Suppressor macrophage treated with lipopolysaccharide for 4 hours (primary cell): ENCODE measurements at places on chromosomes 1 and 21.

DNA sequence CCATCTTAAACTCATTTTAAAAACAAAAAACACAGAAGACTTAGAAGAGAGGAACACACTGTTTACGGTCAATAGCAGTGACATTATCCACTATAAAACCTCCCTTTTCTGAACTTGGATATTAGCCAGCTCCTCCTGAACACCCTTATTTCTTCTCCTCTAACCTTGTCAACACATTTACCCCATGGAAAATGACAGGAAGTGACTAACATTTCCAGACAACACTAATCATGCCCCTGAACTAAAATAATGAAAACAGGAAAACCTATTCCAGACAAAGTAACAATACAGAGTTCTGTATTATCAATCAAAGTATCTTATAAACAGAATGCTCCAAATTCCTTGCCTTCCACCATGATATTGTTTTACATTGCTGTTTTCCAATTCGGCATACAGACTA is 45.3 kb downstream of the PALMD start:
- no peak for DNase-seq

DNA sequence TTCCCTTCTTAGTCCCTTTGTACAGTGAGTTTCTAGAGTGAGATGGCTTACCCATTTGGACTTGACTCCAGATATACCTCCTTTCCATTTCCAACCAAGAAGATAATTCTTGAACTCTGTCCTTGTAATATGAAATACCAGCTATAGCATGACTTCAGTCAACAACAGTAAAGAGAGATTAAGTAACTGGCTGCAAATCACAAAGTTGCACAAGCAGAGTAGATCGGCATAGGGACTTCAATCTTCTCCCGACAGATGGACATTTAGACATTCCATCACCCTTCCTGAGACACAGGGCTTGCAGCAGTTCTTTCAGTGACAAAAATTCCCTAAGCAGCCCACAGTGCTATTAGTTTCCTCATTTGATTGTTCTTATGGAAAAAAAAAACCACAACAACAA is 44.6 kb downstream of the JAK1 start:
- peak; percentile 82 for DNase-seq

DNA sequence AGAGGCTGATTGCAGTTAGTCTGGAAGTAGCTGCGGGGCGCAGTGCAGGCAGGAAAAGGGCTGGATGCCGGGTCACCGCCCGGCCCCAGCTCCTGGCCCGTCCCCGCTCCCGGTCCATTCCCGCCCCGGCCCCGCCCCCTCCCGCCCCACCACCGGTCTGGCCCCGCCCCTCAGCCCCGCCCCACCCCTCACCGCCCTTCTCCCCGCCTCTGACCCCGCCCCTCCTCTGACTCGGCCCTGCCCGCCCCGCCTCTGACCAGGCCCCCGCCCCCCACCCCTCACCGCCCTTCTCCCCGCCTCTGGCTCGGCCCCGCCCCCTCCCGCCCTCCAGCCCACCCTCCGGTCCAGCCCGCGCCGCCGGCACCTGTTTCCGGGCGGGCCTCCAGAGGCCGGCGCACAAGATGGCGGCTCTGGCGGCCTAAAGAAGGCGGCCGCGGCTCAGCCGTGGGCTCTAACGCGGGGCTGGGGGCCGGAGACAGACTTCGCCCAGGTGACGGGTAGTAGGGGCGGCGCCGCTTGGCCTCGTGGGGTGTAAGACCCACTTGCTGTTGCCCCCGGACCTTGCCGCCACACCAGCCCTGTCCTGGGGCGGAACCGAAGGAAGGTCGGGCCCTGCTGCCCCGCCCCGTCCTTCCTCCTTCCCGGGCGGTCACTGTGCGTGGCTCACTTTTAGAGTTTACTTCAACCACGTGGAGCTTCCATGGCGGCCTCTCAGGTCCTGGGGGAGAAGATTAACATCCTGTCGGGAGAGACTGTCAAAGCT is at the start of gene UBIAD1:
Gene UBIAD1, plus strand, starts transcription at position 367 of the 763 bp plus-strand sequence. Its CDS starts 334 bp downstream, at position 701.
- peak; percentile 95 for DNase-seq

- DNase-seq: no peak
Observed at GRCh38 chr1:222310836-222311235, 237.1 kb downstream of the HHIPL2 start.

GRCh38 chr1:51661081-51661518 is 44.2 kb downstream of the OSBPL9 start:
- DNase-seq: no peak

- DNase-seq: no peak
Observed at GRCh38 chr1:145961425-145962156, 2.8 kb downstream of the ANKRD34A start.

- DNase-seq: no peak
Observed at GRCh38 chr1:43495204-43495603, 35.5 kb upstream of the PTPRF start.

DNA sequence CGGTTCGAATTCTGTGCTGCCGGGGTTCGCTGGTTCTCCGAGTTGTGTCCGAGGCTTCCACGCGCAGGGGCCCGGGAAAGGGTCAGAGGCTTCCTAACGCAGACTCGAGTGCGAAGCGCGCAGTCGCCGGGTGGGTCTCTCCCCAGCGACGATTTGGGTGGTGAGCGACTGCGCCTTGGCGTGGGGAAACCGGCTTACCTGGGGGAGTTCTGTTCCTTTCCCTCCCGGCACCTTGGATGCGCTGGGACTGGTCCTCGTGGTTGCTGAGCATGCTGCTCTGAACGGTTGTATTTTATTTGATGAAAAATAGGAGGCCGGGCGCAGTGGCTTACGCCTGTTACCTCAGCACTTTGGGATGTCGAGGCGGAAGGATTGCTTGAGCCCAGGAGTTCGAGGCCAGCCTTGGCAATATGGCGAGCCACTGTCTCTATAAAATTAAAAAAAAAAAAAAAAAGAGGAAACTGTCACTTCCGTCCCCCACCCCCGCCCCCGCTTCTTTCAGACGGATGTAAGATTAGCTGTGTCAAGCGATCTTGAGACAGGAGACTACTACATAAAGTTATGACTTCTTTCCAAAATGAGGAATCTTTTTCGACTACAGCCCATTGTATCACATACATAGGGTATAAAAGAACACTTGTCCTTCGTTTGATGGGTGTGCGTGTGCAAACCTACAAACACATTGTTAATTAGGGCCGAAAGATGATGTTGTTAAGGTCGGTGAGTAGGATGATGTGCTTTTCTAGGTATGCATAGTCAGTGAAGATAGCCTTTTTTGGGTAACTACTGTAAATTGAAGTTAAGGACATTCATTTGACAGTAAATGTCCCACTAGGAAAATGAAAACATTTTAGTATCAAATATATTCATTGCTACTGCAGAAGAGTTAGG is at the start of gene CCDC18:
Gene CCDC18, plus strand, starts transcription at position 2 of the 891 bp plus-strand sequence. CDS start 2,638 bp downstream, outside the sequence.
- DNase-seq: peak; percentile 68

- DNase-seq: no peak
Observed at GRCh38 chr1:38141483-38141882, 94.9 kb upstream of the POU3F1 start.

GRCh38 chr1:30744060-30744756 is 13.4 kb downstream of the LAPTM5 start:
- peak; percentile 54 for DNase-seq

GRCh38 chr1:20184481-20184900 is 1.4 kb upstream of the UBXN10 start:
- DNase-seq: no peak

DNA sequence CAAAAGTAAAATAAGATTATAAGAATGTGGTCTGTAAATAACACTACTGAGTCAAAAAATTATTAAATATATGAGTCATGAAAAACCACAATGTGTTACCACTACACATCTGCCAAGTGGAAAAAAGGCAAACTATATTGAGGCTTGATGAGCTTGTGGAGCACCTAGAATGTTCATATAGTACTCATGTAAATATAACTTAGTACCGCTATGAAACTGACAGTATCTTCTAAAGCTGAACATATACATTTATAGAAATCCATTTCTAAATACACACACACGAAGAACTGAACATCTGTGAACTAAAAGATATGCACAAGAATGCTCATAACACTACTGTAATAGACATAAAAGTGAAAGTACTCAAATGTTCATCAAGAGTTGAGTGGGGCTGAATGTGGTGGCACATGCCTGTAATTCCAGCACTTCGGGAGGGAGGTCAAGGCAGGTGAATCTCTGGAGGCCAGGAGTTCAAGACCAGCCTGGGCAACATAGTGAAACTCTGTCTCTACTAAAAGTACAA is 18.5 kb upstream of the GBP3 start:
- DNase-seq: no peak

DNA sequence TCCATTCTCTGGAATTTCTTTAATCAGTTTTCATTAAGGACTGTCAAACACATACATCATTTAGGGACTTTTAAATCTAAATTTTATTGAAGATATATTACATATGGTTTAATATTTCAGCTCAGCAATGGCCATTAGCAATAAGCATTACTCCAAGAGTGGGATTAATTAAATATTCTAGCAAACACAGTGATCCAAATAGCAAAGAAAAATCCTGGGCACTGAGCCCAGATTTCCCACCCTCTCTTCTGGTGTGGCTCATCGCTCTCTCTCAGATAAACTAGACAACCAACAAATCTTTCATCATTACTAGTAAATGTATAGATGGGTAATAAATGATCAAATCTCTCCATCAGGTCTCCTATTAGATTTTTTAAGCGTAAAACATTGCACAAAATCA is 53.5 kb upstream of the FOXD3 start:
- no peak for DNase-seq

- no peak for DNase-seq
Observed at GRCh38 chr1:9886092-9886742, 23.9 kb downstream of the CTNNBIP1 start.

DNA sequence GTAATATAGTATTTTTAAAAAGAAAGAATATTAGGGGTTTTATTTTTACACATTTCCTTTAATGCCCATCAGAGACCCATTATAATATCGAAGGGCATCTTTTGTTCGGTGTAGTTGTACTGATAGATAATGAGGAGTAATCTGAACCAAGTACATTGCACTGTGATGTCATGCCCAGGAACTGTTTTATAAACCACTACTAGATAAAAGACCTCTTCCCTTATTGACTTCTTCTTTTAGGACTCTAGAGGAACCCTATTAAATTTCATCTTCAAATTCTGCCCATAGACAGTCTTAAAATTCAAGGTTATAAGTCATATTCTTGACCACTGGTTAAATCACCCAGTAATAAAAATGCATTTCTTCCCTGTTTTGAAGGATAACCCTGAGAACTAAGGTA is 206.5 kb downstream of the NRIP1 start:
- peak; percentile 35 for DNase-seq

DNA sequence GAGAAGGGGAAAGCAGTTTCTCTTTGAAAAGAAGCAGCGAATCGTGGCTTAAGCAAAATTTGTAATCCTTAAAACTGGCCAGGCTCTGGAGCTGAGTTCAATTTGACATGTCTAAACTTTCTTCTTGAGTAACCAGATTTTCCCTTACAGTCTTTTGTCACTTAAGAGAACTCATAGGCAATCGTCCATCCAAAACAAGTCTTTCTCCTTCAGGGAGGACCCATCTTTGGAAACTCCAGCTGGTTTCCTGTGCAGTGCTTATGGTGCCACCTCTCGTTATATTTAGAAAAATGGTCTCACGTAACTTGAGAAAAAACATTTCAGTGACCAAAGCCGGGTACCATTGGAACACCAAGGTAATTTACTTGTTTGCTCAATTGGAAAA is 1.8 kb upstream of the PTTG1IP start:
- DNase-seq: peak; percentile 65

- DNase-seq: no peak
Observed at GRCh38 chr1:227779021-227779441, 36.4 kb upstream of the PRSS38 start.

DNA sequence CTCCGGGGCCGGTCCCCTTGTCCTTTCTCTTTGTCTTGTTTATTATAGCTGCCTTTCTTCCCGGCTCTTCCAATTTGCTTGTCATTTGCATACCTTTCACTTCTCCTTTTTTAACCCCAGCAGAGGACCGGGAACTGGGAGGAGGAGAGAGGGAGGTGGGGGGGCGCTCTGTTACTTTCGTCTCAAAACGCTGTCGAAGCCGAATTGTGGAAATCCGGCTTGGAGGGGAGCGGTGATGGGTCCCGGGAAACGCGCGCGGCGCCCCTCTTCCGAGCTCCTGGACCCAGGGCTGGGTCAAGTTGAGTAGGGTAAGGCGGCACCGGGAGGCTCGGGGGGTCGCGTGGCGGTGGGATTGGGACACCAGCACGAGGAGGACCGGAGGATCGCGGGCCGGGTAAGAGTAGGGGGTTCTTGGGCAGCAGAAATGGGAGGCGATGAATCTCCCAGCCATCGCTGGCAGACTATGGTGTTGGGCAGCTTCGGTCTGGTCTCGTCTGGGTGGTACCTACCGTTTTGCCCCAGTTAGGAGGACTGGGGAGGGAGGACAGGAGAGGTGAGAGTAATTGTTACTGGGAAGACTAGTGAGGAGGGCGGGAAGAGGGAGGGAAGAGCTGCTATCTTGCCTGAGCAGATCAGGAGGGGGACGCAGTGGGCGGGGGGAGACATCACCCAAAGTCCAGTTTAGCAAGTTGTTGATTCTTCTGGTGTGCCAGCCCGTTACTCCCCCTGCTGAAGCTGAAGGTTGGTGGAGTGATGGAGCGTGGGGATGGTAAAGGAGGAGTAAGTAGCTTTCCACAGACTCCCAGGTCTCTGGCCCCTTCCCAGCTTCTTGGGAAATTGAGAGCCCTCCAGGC is 1.5 kb downstream of the PROX1 start:
- peak; percentile 46 for DNase-seq

DNA sequence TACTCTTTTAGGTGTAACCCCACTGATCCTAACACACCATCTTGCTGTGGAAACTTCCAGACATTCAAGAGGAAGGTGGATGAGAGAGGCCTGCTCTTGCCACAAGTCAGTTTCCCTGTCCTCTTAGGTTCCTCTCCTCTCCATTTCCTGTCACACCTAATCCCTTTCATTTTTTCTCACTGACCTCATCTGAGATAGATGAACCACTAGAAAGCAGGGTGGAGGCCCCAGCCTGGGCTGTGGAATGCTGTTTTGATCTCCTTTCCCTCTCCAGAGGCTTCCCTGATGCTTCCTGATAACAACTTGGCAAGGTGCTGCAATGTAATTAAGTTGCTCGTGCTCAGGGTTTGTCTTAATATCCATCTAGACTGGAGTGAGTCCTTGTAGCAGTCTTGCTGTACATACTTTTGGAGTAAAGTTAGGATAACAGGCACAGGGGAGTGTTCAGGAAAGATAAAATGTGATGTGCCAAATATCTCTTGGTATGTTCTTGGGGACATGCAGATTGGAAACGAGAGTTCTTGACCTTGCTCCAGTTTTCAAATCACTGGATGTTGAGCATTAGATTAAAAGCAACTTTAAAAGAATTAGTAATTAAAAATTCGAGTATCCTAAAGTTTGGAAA is 11.2 kb downstream of the LRRC42 start:
- no peak for DNase-seq

DNA sequence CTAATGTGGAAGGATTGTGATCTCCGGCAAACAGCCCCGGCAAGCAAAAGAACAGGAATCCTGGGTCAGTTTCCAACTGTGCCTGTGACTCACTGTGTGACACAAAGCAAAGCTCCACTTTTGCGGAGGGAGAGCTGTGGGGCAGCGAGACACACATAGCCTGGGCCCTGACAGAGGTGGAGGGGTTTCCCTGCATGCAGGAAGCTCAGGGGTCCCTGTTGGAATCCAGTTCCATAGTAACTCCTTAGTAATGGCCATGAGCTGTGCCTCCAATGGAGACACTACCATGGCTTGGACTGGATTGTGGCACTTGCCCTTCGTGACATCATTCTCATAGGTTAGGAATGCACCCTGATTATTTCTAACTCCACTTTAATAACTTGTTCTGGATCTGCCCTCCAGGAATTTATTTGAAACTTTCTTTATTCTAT is 47.0 kb upstream of the ATF3 start:
- no peak for DNase-seq

GRCh38 chr21:45072738-45073300 is 1.6 kb upstream of the ADARB1 start:
- DNase-seq: no peak
